ENCODE measurements at places on chromosomes 3 and 15.

DNA sequence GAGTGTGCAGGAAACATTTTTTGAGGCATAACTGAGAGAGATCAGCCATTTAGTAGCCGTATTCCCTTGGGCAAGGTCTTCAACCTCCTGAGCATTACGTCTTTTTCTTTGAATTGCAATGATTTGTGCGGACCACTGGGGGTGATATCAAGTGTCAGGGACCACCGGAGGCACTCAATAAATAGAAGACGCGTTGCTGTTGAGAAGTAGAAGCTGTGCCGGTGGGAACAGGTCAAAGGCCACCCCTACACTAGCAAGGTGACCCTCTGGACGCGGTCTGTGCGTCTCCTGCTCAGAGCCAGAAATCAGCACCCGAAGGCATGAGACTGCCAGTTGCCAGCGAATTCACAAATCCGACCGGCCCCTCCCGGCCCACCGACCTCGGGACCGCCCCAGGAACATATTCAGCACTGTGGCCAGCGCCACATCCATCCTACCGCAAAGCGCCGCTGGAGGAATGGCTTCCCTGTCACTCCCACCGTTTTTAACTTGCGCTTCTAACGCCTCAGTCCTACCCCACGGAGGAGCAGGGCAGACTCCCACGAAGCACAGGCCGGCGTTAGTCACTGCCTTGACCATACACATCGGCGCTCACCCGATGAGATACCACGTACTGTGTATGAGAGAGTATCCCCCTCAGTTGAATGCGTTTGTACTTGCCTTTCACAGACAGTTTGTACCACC, 1.4 kb upstream of the GHSR start:
- DNase-seq: no peak

DNA sequence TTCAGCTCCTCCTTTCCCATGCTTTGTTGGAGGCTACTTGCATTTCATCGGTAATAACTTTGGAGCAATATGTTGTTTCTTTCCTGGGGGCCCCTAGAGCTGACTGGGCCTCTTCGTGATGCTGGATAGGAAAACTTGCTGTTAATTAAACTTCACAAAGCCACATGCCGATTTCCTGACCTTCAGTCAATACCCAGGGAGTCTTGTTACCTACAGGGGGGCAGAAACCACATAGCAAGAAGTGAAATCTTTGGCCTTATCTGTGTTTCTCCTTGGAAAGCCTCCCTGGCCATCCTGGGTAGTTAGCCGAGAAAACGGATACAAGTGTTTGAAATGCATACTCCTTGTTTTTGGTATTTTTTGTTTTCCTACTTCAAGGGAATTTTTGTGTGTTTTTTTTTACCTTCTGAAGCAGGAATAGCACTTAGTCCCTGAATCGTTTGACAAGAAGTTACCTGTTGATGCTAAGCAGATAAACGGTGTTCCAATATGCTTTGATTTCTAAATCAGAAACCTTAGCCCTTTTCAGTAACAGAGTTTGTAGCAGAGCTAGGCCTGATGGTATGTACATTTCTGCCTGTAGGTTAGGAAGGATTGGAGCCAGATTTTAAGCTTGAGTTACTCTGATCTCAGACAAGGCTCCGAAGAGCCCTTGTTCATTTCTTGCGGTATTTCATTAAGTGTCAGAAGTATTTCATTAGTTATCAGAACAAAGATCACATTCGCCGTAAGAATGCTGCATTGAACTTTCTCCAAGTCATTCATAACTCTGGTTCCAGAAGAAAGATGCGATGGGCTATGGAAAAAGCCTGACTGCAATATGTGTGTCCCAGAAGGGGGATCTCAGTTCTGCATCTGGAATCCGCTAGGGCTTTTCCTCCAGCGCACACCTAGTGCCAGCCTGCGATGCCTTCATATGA, 111.5 kb downstream of the THSD4 start:
- DNase-seq: no peak

- no peak for DNase-seq
These were observed 45.3 kb downstream of the BFSP2 start for GRCh38 chr3:133445108-133445507.

GRCh38 chr15:63895194-63895593, 61.4 kb upstream of the HERC1 start:
- DNase-seq: no peak

Data from activated T-cell treated with anti-CD3 and anti-CD28 coated beads for 24 hours (primary cell).